ENCODE measurements at places on chromosomes 2 and 18.

GRCh38 chr2:63589148-63589958, 590 bp downstream of the MDH1 start:
- no peak for DNase-seq

GRCh38 chr2:99569386-99569785, 79.6 kb upstream of the REV1 start:
- DNase-seq, result no peak

DNA sequence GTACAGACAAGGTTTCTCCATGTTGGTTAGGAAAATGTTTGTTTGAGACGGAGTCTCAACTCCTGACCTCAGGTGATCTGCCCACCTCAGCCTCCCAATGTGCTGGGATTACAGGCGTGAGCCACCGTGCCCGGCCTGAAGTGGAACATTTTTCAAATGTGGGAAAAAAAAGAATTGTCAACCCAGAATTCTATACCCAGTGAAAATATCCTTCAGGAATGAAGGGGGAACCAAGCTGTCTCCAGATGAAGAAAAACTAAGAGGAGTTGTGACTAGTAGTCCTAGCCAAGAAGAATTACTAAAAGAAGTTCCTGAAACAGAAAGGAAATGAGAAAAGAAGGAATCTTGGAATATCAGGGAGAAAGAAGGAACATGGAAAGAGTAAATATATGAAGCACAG, 25.7 kb downstream of the RAPGEF4 start:
- DNase-seq, result no peak

- DNase-seq, result no peak
These were observed 21.9 kb downstream of the FAM124B start for GRCh38 chr2:224379986-224380385.

DNA sequence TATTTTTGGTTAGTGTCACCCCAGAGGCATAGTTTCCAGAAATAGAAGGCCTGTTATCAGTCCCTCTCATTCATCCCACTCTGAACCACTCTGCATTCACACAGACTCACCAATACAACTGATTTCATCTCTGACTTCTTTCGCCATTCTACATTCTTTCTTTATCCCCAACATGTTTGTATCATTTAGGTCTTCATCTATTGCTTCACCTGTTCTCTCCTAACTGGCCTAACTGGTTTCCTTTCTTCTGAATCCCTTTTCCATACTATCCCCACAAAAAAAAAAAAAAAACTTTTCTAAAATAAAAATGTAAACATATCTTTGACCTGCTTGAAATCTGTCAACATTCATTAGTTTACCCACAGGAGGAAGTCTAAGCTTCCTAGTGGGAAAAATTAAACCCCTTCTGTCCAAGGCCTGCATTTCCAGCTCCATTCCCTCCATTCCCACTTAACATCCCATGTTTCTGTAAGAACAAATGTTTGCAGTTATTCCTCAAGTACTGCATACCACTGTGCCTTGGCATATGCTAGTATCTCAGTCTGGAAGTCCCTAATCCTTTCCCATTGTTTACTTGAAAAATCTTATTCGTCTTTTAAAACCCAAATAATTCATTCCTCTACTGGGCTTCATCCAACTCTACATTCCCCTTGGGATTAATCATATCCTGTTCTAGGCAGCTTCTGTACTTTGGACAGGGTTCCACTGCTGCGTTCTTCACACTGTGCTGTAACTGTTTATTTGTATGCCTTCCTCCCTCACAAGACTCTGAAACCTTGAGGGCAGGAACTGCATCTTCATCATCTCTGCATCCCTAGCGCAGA, 68.5 kb downstream of the FIGN start:
- DNase-seq, result no peak

- no peak for DNase-seq
These were observed 73.4 kb upstream of the GAREM1 start for GRCh38 chr18:32544088-32544487.

DNA sequence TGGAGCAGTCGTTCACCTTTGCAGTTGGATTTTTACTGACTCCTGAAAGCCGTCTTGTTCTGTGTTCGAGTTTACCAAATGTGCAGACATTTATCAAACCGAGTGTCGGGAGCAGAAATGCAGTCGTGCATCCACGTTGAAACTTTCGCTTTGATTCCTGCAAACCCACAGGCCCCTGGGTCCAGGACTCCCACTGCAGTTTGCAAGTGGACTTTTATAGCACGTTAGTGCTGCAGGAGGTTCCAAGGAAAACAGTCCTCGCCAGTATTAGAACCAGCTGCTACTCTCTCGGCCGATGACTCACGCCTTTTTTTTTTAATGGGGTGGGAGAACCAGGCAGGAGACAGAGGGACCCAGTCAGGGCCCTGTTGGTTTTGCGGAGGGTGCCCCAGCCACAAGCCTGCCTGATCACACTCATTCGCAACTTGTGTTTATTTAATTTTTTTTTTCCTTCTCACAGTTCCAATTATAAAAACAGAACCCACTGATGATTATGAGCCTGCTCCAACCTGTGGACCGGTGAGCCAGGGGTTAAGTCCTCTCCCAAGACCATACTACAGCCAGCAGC, 90.1 kb downstream of the NFATC1 start:
- DNase-seq, result no peak

- no peak for DNase-seq
These were observed 713.6 kb downstream of the SLC4A3 start for GRCh38 chr2:220341014-220341413.

DNA sequence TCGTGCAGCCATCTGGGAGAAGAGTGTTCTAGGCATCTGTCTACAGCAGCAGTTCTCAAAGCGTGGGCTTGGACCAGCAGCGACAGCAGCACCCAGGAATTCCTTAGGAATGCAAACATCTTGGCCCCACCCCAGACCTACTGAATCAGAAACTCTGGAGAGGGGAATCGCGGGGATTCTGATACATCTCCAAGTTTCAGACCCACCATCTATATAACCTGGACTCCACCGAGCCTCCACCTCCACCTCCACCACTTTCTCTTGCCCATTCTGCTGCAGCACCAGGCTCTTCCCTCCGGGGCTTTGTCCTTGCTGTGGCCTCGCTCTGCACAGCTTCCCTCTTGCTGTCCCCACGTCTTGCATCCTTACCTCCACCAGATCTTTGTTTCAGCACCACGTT, 256.4 kb downstream of the BCL2 start:
- DNase-seq, result no peak

GRCh38 chr2:161068670-161069069, 91.6 kb upstream of the TANK start:
- DNase-seq, result no peak

GRCh38 chr18:54296062-54296461, 26.7 kb downstream of the POLI start:
- no peak for DNase-seq

DNA sequence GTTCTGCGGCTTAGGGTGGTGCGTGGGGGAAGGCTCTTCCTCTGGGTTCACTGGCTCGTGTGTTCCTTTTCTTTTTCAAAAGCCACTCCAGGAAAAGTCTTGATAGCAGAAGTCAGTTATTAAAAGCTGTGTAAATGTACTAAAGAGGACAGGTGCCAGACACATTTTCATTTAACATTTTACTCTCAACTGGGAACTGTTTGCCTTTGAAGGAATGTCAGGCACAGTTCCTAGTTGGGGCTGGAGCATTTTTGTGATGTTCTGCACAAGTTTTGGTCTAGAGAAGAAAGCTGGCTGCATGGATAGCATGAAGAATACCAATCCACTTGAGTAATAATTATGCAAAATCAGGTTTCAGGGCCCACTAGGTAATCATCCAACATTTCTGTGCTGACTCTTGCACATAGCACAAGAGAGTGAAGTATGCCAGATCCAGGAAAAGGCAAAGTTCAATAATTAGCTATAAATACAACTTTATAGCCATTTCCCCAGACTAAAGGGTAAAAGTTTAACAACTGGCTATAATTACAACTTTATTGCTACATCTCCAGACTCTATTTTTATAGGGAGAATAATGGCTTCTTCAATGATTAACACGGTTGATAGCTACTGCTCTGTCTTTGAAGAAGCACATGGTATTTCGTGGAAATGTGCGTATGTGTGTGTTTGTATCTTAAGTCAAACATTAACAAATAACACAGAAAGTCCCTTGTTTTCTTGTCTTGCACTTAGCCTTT, 16.2 kb downstream of the SCYGR8 start:
- DNase-seq, result no peak

- DNase-seq, result no peak
These were observed 7.9 kb downstream of the BOK start for GRCh38 chr2:241566468-241566867.

- DNase-seq, result peak; percentile 89
These were observed 141.9 kb upstream of the LGALSL start for GRCh38 chr2:64311948-64312621.

DNA sequence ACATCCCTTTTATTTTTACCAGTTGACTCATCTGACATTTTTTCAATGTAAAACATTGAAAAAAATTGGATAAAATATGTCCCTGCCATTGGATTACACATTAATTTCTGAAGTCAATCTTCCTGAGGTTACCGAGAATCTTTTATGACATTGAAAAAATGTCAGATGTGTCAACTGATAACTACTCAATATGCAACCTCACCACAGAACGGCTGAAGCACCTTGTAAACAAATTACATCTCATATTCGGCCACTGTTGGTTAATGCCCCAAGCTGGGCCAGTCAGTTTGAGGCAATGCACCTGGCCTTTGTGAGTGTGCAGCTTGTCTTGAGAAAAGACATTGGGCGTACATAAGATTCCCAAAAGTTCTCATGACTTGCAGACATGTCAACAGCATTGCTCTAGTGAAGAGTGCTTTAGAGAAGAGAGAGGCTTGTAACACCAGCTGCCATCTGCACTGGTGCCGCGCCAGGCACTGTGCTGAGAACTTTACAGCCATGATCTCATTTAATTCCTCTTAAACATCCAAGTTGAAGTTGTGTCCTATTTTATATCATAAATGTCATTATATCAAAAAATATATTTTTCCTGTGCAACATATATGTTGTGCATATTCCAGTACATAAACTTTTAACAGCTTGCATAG, 112.7 kb upstream of the SLC35G4 start:
- no peak for DNase-seq
